ENCODE measurements at places on chromosomes 6 and 20.

DNA sequence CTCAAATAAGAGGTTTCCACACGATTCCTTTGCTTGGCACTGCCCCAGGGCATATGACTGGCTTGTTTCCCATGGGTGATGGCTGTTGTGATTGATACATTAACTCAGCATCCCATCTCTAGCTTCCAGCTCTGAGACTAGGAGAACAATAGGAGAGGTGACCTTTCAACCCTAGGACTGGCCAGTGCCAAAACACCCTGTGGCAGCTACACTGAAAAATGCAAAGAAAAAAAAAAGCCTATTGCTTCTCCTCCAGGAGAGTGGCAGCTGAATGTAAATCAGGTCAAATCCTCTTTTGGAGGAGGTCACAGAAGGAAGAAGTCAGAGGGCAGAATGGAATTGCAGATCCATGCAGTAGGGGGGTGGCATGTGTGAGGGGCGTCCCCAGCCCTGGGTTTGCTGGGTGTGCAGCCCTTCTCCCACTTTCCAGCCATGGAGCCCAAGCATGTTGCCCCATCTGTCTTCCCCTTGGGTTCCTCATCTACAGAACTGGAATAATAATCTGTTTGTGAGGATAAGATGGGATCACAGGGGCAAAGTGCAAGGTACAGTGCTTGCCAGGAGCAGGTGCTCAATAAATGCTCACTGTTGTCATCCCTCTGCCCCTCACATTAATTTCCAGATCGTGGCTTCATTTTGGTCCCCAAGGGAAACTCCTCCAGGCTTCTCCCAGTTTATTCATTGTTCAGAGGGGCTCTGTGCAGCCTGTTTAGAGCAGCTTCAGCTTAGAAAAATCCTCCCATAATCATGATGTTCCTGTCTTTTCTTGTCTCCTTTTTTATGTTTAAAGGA is 245.0 kb upstream of the RIN2 start:
- DNase-seq = no peak

DNA sequence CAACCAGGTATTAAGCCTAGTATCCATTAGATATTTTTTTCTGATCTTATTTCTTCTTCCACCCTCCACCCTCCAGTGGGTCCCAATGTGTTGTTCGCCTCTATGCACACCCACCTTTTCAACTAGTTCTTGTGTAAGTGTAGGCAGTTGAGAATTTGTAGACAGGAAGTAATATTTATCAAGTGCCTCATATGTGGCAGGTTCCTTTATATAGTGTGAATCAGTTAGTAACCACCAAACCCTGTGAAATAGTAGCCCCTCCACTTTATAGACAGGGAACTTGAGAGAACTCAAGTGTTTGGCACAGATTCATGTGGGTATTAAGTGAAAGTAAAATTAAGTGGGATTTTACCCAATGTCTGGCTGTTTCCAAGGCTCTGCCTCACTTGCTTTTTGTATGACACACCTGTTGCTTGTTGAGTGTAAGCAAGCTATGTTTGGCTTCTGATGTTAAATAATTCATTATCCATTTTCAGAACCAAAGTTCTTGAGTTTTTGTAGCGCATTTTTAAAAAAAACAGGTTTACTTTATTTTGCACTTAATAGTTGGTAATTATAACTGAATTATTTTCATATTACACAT is 24.8 kb downstream of the AFDN start:
- DNase-seq = no peak

DNA sequence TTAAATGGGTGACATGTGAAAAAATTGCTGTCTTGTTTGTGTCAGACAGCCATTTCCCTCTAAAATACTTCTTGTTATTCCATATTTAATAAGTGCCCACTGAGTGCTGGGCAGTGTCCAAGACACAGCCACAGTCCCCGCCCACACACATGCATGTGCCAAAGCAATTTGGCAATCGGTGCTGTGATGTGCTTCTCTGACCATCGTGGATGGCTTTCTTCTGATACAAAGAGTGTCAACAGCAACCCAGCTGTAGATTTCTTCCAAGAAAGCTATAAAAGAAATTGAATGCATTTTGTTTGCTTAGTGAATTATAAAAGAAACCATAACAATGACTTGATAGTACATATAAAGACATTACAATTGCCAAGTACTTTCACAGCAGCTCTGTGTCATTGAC is 140.5 kb upstream of the ATXN1 start:
- no peak for DNase-seq

GRCh38 chr20:12715991-12716680 is 292.6 kb upstream of the SPTLC3 start:
- DNase-seq = no peak

GRCh38 chr20:3739054-3739925 is 6.8 kb downstream of the HSPA12B start:
- DNase-seq = no peak

GRCh38 chr6:19848465-19849029 is 11.4 kb downstream of the ID4 start:
- DNase-seq = no peak

DNA sequence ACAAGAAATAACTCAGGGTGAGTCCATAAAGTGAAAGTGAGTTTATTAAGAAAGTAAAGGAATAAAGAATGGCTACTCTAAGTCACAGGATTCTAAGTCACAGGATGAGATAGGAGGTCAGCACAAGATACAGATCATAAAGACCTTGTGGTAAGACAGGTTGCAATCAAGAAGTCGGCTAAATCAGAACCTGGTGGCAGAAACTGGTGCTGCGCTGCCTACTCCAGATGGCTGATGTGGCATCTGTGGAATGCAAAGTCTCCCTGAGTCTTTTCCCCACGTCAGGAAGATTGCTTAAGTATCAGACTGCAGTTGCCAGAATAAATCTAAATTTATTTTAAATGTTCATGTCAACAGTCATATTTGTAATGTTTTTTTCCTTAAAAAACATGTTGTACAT is 10.7 kb upstream of the KCNK15 start:
- no peak for DNase-seq

DNA sequence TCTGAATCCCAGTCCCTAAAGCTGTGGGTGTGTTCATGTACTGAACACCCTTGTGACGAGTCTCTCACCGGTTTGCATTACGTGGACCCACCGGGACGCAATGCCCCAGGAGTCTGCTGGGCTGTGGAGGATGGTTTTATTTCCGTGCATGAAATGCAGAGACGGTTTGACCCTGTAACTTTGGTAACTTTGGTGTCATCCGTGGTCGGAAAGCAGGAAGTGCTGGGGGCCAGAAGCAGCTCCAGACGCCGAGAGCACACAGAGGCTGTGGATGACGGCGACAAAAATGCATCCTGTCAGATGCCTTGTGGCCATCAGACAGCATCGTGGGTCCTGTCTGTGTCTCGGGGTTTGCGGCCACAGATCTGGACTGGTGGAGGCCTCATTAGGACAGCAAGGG is 7.2 kb downstream of the BHLHE23 start:
- no peak for DNase-seq

- no peak for DNase-seq
Measured at GRCh38 chr6:145761584-145761983, 26.3 kb upstream of the EPM2A start.

DNA sequence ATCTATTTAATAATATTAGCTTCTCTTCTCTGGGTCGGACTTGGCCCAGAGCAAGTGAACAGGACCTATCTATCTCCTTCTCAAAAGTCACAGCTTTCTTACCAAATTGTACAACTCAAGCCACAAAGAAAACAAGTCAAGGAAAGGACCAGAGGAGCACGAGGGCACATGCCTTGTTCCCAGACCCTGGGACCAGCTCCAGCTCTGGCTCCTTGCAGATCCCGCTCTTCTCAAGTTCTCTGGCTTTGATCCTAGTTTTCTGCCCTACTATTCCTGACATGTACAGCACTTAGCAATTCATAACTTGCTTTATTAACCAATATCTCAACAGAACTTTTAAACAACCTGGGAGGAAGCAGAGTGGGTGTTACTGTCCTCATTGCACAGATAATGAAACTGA is 185.9 kb downstream of the ESR1 start:
- no peak for DNase-seq

- no peak for DNase-seq
Measured at GRCh38 chr20:8647961-8648441, 420.9 kb upstream of the PLCB4 start.

DNA sequence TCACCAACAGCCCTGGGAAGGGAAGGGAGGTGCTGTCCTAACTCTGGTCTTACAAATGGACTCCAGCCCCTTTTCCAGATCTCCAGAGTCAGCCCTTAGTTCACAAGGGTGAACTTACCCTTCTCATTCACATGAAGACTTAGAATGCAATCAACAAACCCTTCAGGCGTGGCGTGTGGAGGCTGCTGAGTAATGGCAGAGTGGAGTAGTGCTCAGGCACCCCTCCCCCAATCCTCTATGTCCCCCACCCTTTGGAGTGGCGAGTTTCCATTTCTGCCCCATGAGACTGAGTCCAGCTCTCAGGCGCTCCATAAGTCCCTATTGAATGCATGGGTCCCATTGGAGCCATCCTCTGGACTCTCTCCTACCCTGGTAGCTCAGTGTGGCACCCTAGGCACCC is 3.3 kb downstream of the SNAI1 start:
- DNase-seq = no peak

DNA sequence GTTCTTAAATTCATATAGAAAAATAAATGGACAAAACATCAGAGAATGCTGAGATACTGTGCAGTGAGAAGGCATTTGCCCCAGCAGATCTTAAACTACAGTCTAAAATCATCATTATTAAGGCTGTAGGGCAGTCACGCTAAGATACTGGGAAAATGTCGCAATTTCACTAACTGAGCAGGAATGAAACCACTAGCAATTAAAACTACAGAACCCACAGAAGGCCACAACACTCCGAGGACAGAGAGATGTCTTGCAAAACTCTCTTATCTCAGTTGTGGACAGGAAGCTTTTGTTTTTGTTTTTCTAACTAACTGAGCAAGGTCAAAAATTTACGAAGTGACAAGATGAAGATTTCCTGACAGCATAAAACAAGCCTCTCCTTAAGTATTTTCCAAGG is 18.2 kb downstream of the GNAS-AS1 start:
- no peak for DNase-seq

- no peak for DNase-seq
Measured at GRCh38 chr6:54366667-54367327, 58.6 kb downstream of the TINAG start.

GRCh38 chr6:158697811-158698210 is 48.0 kb downstream of the SYTL3 start:
- no peak for DNase-seq

GRCh38 chr6:52377538-52378221 is 15.7 kb downstream of the PAQR8 start:
- no peak for DNase-seq

DNA sequence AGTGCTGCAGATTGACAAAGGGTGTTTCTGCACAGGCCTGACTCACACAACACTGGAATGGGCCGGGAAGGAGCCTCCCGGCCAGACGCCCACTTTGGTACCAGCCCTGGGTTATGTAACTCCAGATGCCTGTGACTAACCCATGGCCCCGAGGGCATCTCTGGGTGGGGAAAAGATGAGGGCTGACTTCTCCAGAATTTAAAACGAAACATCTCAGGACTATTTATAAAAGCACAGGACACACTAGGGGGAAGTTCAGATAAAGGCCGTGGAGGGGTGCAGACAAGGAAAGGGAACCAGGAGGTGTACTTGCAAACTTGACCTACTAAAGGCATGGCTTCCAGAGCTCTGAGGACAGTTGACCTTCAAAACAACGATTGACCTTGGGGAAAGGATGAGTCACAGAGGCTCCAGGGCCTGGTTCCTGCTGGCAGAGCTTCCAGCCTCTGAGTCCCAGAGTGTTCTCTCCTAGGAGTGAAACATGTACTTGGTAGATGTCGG is 196.9 kb downstream of the NFATC2 start:
- DNase-seq = no peak

- DNase-seq = no peak
Measured at GRCh38 chr20:17511401-17511800, 19.8 kb downstream of the BFSP1 start.

- no peak for DNase-seq
Measured at GRCh38 chr6:131163886-131164285, 28.6 kb downstream of the AKAP7 start.

GRCh38 chr20:25198663-25199383 is 3.3 kb downstream of the ENTPD6 start:
- no peak for DNase-seq

- DNase-seq = no peak
Measured at GRCh38 chr6:117138920-117139319, 126.4 kb upstream of the VGLL2 start.

DNA sequence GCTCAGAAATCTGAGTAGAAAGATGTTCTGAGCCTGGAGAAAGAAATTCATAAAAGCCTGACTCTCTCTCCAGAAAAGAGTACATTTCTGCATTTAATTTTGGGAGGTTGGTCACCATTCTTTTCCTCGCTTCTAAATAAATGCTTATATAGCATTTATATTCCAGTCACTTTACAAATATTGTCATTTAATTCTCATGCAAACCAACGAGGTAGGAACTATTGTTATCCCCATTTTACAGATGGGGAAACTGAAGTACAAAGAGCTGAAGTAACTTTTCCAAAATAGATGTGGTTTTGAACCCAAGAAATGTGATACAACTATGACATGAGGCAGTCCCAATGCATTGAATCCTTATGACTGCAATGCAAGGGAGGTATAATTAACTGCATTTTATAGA is 4.5 kb upstream of the TRIB3 start:
- DNase-seq = no peak

DNA sequence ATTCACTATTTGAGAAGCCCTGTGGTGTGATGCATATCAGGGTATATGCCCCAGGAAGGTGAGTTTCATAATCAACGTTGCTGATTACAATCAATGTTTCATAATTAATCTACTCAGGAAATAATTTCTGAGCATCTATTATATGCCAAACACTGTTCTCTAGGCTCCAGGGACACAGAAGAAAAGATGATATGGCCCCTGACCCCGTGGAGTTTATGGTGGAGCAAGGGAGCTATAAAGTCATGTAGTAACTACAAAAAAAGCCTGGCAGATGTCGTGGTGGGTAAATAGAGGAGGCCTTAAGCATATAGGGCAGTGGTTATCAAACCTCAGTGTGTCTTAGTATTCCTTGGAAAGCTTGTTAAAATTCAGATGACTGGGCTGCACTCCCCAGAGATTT is 40.1 kb upstream of the BCAS1 start:
- DNase-seq = no peak

DNA sequence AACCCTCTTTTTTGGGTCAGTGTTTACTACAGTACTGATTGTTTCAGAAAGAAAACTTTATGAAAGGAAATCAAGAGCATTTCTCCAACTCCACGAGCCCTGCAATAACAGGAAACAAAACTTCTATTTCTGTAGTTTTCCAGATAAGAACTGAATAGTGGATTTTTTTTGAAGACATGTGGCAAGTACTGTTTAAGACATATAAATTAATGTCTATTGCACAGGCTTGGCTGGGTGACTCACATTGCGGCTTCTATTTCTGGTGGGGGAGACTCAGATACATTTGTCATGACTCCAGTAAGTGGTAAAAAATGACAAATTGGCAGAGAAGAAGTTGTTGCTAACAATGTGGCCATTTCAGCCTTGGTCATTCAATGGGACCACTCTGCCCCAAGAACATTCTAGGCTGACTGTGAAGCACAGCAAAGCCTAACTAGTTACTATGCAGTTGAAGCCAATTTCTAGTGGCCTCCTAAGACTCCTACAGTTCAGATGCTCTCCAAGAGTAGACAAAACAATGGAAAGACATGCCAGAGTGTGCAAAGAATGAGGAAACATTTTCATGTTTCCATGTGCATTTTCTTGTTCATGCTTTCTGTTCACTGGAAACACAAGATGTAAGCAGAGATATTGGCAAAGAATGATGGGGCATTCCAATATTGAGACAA is 200.9 kb downstream of the EDN1 start:
- DNase-seq = no peak

- DNase-seq = no peak
Measured at GRCh38 chr20:5432030-5432429, 115.3 kb upstream of the PROKR2 start.

All from stimulated activated CD8-positive, alpha-beta memory T cell treated with anti-CD3 and anti-CD28 coated beads, Interleukin-7, amount 100 ng/mL, for 1 hour (primary cell).